ENCODE measurements at places on chromosomes 2 and 18.
A peak's percentile ranks its signal among the peaks of the same experiment; 100 is the strongest.

DNA sequence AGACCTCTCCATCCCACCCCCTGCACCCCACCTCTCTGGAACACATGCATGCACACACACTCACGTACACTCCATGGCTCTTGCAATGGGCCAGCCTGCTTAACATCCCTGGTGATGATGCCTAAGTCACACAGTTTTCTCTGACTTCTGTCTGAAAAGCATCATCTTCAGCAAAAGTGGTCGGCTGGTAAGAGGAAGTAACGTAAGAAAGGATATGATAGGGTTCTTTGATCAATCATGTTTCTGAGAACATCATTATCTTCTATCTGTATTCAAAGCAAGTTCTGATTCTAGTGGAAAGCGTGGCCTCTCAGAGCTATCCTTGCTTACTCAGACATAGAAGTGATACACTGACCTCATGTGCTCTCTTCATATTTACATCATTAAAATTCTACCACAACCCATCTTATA, 11.4 kb upstream of the NDUFV2 start:
- peak; percentile 26 for DNase-seq

DNA sequence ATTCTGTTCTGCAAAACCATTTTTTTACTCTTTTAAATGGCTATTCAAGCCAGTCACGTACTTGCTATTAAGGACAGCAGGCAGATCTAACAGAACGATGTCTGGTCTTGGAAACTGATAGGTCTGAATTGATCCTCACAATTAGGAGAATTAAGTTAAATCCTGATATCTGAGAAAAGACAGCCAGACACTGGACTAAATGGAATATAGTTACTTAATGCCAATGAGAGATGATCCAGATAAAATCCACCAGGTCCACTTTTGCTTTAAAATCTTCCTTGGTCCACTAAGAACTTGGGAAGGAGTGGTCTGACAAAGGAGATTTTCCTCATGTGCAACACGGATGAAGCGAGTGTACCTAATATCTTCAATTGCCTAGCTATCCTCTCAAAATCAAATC, 86.9 kb downstream of the PLEKHM3 start:
- DNase-seq, result no peak

GRCh38 chr2:13137679-13138078, 420.9 kb downstream of the TRIB2 start:
- DNase-seq, result no peak

- DNase-seq, result no peak
Measured at GRCh38 chr18:13026583-13027270, 35.6 kb downstream of the CEP192 start.
